ENCODE measurements at places on chromosomes 3 and 15. TPM values are rescaled to one million over a fixed set of nuclear protein-coding genes. Genes with fewer than 3 reads are reported as not detected.

Gene SLC9C1
- 0.42 TPM for polyA plus RNA-seq

- peak; percentile 35 for DNase-seq
These were observed 38.0 kb upstream of the COPB2 start for GRCh38 chr3:139427283-139428060.

Gene ECE2
- not detected for polyA plus RNA-seq

DNA sequence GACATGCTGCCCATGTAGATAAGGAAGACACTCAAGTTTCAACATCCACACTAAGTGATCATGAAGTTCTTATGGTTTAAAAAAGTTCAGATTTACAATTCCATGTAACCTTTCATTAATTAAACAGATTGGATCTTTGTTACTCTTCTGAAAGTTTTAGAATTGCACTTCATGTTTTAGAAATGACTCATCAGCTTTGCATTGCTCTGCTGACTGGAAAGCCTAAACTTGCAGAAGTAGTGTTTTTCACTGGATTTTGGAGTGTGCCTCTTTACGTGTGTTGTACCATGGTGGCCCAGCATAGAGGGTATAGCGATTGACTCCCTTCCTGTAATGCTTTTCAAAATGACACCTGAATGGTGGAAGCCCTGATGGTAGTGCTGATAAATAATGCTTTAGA is 157.9 kb downstream of the BBX start:
- no peak for DNase-seq

Gene EFHB
- polyA plus RNA-seq, result 0.66 TPM

- no peak for DNase-seq
These were observed 11.4 kb downstream of the C15orf40 start for GRCh38 chr15:82999905-83000671.

Gene MESP2
- polyA plus RNA-seq, result 0.35 TPM

DNA sequence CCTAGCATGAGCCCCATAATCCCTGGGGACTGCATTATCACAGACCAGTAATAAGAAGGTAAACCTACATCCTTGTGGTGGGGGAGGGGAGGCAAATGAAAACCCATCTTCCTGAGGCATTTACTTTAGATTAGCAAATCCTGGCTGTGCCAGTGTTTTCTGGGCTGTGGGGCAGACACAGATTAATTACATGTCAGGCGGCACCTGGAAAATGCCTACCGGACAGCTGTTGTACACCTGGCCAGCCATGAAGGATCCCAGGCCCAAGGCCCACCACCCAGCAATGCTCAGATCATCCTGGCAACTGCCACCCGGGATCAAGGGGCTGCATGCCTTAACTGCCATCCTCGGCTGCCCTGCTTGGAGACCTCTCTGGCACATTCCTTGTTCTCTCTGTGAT is 59.1 kb upstream of the RASA2 start:
- DNase-seq, result no peak

Gene TRAT1
- not detected for polyA plus RNA-seq

Gene ROBO1
- polyA plus RNA-seq, result 35.9 TPM

Gene TMEM158
- 0.87 TPM for polyA plus RNA-seq

DNA sequence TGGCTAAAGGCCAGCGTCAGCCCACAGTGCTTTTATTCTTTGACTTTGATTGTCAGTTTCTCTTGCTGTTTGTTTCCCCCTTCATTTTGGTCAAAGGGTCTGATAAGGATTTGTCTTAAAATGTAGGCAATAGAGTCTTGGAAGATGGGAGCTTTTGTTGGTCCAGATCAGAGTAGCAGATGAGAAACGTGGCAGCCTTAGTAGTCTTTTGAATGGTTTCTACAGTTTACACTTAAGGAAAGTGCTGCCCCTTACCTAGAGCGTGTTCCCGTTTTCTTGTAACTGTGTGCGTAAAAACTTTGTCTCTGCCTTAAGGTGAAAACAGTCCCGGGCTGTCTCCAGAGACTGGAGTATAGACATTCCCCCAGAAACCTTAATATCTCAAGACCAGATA is 630 bp downstream of the LXN start:
- DNase-seq, result no peak

Gene C2CD4A
- polyA plus RNA-seq, result 0.04 TPM

DNA sequence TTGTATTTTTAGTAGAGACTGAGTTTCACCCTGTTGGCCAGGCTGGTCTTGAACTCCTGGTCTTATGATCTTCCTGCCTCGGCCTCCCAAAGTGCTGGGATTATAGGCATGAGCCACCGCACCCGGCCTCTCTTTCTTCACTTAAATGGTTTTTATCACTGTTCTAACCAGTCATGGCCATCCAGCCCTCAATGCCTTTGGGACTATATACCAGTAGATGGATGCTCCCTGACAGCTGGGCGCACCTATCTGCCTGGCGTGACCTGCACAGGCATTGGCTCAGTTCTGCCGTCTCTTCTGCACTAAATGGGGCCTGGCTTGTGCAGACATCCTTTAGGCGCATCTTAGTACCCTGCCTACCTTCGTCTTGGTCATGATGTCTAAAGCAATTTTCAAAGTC is 233.4 kb downstream of the ADAMTS17 start:
- DNase-seq, result no peak

DNA sequence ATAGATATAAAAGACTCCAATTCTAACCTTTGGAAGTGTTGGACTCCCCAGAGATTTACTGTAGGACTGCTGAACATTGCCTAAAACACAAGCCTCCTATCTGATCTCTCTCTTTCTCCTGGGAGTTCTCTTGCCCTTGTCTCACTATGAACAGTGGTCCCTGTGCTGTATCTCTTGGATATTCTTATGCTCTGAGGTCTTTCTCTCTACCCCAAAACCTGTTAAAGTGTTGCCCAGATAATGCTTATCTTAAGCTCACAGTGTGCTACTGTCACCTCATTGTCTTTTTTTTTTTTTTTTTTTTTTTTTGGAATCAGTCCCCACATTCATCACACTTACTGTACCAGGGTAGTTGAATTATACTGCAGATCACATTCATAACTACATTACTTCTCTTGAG is 131.0 kb upstream of the CBLB start:
- no peak for DNase-seq

DNA sequence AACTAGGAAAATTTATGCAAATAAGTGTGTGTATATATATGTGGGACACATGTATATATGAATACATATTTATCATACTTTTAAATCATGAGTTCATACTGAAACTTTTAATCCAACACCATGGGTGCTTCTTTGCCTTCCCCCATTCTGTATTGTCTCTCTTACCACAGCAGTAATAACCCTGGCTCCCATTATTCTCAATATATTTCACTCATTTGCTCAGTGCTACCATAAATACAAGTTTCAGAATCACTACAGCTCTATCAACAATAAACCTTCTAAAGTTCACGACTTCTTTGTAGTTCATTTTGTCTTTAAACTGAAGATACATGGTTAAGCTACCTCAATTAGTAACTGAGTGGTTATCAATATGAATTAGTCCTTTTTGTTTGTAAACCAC is 82.2 kb downstream of the PCCB start:
- DNase-seq, result no peak

Gene ACAP2
- 17.8 TPM for polyA plus RNA-seq

GRCh38 chr15:29835301-29835700 is 13.0 kb upstream of the TJP1 start:
- no peak for DNase-seq

GRCh38 chr15:66946578-66947164 is 118.7 kb upstream of the SMAD3 start:
- DNase-seq, result peak; percentile 38

DNA sequence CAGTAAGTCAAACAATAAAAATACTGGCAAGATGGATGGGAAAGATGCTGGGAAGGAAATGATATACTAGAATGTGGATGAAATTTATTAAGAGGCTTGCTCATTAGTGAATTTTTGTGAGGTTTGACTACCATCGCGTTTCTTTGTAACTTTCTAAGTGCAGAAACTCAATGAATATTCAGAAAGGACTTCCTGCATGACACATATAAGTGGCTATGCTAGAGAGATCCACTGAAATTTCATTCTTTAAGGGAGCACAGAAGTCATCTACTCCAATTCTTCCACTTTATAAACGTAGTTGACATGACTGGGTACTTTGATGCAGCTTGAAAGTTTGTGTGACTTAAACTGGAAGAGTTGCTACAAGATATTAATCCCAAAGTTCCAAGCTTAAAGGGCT is 88.0 kb downstream of the SHQ1 start:
- no peak for DNase-seq

DNA sequence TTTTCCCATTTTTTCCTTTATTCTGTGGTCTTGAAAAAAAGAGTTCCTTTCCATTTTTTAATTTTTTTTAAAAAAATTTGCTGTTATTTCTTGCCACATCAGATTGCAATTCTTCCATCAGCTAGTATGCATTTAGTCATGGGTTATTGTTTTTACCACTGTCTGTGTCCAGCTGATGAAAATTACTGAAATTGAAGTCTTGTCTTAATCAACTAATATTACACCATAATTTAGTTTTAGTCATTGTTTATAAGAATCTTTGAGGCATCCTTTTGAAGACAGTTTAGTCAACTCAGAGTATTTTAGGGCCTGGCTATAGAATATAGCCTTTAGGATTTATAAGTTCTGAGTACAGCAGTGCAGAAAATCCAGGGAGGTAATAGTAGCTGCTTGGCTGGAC is 172.1 kb downstream of the LRTM1 start:
- DNase-seq, result no peak

DNA sequence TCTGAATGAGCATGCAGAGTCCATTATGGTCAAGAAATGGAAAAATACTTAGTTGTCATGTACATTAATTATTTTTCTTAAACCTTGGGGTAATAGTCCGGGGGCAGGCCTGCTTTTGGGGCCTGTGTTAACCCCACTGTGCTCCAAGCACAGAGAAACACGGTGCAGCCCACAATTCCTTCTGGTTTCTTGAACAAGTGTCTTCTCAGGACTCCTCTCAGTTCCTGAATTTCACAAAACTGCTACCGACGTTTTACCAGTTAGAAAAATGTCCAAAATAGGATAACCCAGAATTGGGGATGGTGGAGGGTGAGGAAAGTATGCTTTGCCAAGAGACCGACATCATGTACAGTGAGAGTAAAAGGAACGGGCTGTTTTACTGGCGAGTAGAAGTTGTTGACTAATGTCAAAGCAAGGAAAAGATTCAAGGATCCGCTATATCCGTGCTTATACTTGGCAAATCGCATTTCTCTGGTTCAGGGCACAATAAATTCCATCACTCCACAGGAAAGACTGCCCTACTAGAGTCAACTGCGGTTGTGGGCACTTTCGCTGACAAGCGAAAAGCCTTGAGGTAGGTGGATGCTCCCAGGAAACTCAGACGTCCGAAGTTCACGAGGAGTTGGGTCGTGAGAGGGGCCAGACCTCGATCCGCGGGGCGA is 495 bp upstream of the NXPE3 start:
- DNase-seq, result no peak

Gene SYNPR
- not detected for polyA plus RNA-seq

Gene TMEM266
- 0.44 TPM for polyA plus RNA-seq

DNA sequence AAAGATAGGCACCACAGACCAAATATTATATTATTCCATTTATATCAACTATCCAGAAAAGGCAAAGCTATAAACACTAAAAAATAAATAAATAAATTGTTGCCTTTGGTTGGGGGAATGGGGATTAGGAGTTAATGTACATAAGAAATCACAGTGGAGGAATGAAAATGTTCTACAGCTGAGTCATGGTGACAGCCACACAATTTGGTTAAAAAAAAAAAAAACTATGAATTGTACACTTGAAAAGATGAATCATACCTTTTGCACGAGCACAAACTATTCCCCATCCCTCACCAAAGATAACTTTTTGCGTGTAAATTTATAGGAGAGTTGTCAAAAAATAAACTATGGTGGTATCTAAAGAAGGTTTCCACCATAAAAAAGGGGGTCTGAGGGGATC is 103.2 kb downstream of the TBC1D5 start:
- DNase-seq, result no peak

Gene CACNA2D3
- 1.9 TPM for polyA plus RNA-seq

DNA sequence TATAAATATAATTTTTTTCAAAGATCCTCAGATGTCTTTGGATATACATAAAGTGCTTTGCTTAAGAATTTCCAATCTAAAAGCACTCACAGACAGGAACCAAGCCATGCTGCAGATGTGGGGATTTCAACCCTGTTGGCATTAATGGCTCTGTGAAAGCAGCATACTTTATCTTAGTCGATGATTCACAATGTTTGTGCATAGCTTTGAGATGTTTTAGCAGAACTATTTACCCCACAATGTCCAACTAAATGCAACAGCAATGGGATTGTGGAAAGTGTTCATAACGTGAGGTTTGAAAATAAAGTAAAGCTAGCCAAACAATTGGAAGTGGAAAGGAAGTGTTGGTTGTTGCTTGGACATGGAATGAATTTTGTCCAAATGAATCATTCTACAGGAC is 371.4 kb downstream of the SOX2 start:
- no peak for DNase-seq

DNA sequence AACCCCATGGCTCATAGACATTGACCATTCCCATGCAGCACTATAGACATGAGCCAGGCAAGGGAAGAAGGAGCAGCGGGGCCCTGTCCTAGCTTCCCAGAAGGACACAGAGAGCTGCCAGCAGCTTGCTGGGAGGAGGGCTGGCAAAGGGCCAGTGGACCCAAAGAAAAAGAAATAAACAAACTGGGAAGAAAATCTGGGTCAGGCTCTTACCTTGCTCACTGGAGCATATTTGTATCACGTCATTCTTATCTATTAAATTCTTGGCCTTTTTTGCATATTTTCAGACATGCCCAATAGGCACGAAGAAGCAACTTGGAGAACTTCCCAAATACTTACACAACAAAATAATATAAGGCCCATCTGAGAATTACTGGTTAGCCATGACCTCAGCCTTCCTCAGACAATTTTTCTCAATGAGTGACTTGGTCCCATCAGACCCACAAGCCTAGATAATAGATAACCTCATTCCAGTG is 28.4 kb downstream of the RASGRP1 start:
- DNase-seq, result no peak

- DNase-seq, result no peak
These were observed 183.3 kb downstream of the SATB1 start for GRCh38 chr3:18241837-18242236.

DNA sequence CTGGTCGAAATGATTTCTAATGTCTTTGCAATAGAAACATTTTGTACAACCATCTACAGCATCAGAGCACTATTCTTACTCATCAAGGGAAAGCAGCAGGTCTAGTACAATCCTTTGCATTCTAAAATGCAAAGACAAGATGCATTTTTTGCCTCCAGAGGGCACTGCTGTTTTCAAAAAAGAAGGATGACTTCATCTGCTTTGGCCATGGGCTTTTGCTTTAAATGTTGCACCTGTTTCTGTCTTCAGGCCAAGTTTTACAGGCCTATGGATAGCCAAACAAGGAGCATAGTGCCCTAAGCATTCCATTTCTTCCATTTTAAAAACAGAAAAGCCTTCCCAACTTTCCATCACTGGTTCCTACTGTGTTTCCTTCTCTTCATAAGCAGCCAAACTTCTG is 3.4 kb downstream of the PARP9 start:
- peak; percentile 14 for DNase-seq

Gene ROPN1
- polyA plus RNA-seq, result 0.09 TPM

DNA sequence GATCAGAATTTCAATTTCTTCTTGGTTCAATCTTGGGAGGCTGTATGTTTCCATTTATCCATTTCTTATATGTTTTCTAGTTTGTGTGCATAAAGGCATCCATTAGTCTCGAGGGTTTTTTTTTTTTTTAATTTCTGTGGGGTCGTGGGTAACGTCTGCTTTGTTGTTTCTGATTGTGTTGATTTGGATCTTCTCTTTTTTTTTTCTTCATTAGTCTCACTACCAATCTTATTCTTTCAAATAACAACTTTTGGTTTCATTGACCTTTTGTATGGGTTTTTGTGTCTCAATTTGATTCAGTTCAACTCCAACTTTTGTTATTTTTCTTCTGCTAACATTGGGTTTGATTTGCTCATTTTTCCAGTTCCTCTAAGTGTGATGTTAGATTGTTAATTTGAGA is 48.9 kb downstream of the MCTP2 start:
- DNase-seq, result no peak

- DNase-seq, result no peak
These were observed 4.3 kb downstream of the PEAK1 start for GRCh38 chr15:77415450-77416147.

All from forelimb muscle (tissue), 1 donor.